Hematopoietic multipotent progenitor cell treated with erythropoietin and hydrocortisone succinate and interleukin-3 and kit ligand, for 4 days (in vitro differentiated cells): ENCODE measurements at places on chromosomes 4 and X.

DNA sequence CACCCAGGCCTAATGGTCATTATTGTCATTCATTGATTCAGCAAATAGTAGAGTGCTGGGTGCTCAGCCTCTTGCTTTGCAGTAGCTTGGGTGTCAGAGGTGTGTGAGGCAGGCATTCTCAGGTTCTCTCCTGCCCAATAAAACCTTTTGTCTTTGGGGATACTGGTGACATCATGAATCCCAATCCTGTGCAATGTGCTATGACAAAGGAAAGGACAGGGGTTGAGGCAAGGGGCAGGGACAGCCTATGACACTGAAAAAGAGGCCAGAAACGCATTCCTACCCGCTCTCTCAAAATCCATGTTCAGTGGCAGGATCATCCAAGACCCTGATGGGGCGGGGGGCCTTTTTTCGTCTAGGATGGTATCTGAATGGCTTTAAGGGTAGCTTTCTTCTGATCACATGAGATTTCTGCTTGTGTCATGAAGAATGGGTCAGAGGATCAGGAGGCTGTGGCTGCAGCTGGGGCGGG lies 1.5 kb upstream of the FAM193A start:
- no peak for DNase-seq

DNA sequence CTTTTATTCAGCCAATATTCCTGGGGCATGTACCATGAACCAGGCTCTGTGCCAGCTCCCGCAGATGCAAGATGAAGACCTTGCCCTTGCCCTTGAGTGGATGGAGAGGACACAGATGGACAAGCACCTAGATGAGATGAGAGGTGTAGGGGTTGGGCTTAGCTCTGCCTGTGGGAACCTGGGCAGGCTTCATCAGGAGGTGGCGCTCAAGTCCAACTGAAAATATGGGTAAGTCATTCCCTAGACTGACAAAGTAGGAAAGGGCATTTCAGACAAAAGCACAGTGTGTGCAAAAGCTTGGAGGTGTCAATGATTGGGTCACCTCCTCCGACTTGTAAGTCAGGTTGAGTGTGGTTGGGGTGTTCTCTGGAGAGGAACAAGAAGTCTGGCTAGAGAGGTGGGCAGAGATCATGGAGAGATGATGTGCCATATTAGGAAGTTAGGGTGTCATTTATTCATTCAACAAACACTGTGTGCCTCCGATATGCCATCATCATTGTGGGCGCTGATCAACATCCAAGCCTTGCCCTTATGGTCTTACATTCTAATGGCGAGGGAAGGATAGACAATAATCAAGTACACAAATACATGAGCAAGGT lies 64.6 kb downstream of the ANAPC4 start:
- DNase-seq: peak; percentile 65

GRCh38 chrX:100194082-100194775 lies 215.8 kb downstream of the PCDH19 start:
- DNase-seq: no peak

DNA sequence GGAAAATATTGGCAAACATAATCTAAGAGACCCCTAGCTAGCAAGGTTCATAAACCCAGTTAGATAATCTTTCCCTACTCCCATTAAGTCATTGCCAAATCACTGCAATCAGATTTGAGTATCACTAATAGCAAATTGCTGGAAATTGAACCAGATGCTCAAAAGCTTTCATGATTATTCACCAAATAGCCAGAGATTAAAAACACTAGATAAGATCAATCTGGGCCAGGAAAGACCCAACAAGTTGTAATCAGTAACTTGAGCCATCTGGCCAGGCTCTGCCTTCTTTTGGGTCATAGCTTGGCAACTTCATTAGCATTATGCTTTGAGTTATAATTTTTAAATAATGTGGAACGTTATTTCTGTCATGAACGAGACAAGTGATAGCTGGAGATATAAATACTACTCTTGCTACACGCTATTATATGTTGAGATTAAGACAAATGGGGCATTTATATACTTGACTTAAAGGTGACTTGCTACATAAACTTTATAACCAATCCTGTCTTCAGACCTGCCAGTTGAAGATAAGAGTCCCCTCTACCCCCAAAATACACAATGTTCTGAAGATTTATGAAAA lies 196.6 kb upstream of the EDNRA start:
- no peak for DNase-seq

DNA sequence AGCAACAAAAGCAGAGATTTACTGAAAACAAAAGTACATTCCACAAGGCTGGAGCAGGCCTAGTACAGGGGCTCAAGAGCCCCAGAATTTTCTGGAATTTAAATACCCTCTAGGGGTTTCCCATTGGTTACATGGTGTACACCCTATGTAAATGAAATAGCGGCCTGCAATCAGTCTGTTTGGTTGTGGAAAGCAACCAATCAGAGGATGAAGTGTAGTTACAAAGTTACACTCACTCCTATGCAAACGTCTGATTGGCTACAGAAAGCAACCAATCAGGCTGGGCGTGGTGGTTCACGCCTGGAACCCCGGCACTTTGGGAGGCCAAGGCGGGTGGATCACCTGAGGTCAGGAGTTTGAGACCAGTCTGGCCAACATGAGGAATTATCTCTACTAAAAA lies 13.8 kb upstream of the TXLNG start:
- no peak for DNase-seq

GRCh38 chrX:31449081-31449480 lies 377.2 kb upstream of the FTHL17 start:
- DNase-seq: no peak

- DNase-seq: peak; percentile 49
Observed at GRCh38 chrX:41559235-41560052, 112.3 kb downstream of the NYX start.
